ENCODE measurements at places on chromosomes 7 and 10. TPM values are rescaled to one million over a fixed set of nuclear protein-coding genes. Genes with fewer than 3 reads are reported as not detected.

The NAMPT gene
- 1,015 TPM for total RNA-seq

The STAG3 gene
- 41.0 TPM for total RNA-seq

The CACNA2D1 gene
- not detected for total RNA-seq

The SPDYE1 gene
- total RNA-seq = not detected

The COL13A1 gene
- not detected for total RNA-seq

The TMEM273 gene
- 0.72 TPM for total RNA-seq

The SHOC2 gene
- 24.9 TPM for total RNA-seq

The MKLN1 gene
- 34.9 TPM for total RNA-seq

The CYP2C19 gene
- 0.22 TPM for total RNA-seq

The MYH16 gene
- not detected for total RNA-seq

The MRLN gene
- total RNA-seq = not detected

The ACSL5 gene
- total RNA-seq = 22.1 TPM

The FOXI2 gene
- not detected for total RNA-seq

The INSYN2A gene
- total RNA-seq = not detected

The SNX10 gene
- 17.0 TPM for total RNA-seq

The FAM13C gene
- not detected for total RNA-seq

The RADIL gene
- total RNA-seq = 0.55 TPM

The DIP2C gene
- total RNA-seq = 0.91 TPM

The MMD2 gene
- not detected for total RNA-seq

The ATP6V1F gene
- 142 TPM for total RNA-seq

The ZNF365 gene
- total RNA-seq = 0.10 TPM

The GDF2 gene
- total RNA-seq = not detected

The SORCS3 gene
- not detected for total RNA-seq

The HNRNPA2B1 gene
- total RNA-seq = 950 TPM

The PON3 gene
- total RNA-seq = not detected

The FKBP6 gene
- not detected for total RNA-seq

The PLXNA4 gene
- total RNA-seq = 0.05 TPM

The CDHR1 gene
- total RNA-seq = 0.37 TPM

The TMEM225B gene
- 1.7 TPM for total RNA-seq

The PNLIPRP2 gene
- not detected for total RNA-seq

The FEZF1 gene
- not detected for total RNA-seq

The SFXN4 gene
- 46.1 TPM for total RNA-seq

The PSD gene
- total RNA-seq = 6.2 TPM

The CLRN3 gene
- not detected for total RNA-seq

The KAZALD1 gene
- total RNA-seq = 0.52 TPM

The SPDYE8 gene
- not detected for total RNA-seq

The VCL gene
- 14.4 TPM for total RNA-seq

The POLR2J gene
- 47.1 TPM for total RNA-seq

The GSTO2 gene
- 3.0 TPM for total RNA-seq
